ENCODE measurements at places on chromosomes 13 and 19. TPM values are rescaled to one million over a fixed set of nuclear protein-coding genes. Genes with fewer than 3 reads are reported as not detected.

GRCh38 chr13:104389691-104390090 lies 1323.5 kb upstream of the SLC10A2 start:
- no peak for ATAC-seq

DNA sequence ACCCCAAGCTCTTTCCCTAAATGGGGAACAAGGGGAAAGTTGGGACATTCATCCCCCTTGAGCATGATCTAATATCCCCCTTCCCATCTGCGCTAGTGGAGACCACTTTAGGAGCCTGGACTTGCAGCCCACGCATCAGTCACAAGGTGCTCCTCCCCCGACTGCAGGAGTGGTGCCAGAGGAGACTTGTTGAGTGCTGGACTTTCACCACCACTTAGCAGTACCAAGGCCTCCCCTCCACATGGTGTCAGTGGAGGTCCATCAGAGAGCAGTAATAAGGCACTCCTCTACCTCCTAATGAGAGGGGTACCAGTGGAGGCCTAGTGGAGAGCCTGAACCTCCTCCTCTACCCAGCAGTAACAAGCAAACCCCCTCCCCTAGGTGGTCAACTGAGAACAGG lies 22.5 kb downstream of the CAB39L start:
- ATAC-seq: no peak

PROZ gene
- not detected for total RNA-seq

- no peak for ATAC-seq
Measured at GRCh38 chr13:39600766-39601165, 2.2 kb downstream of the LHFPL6 start.

DNA sequence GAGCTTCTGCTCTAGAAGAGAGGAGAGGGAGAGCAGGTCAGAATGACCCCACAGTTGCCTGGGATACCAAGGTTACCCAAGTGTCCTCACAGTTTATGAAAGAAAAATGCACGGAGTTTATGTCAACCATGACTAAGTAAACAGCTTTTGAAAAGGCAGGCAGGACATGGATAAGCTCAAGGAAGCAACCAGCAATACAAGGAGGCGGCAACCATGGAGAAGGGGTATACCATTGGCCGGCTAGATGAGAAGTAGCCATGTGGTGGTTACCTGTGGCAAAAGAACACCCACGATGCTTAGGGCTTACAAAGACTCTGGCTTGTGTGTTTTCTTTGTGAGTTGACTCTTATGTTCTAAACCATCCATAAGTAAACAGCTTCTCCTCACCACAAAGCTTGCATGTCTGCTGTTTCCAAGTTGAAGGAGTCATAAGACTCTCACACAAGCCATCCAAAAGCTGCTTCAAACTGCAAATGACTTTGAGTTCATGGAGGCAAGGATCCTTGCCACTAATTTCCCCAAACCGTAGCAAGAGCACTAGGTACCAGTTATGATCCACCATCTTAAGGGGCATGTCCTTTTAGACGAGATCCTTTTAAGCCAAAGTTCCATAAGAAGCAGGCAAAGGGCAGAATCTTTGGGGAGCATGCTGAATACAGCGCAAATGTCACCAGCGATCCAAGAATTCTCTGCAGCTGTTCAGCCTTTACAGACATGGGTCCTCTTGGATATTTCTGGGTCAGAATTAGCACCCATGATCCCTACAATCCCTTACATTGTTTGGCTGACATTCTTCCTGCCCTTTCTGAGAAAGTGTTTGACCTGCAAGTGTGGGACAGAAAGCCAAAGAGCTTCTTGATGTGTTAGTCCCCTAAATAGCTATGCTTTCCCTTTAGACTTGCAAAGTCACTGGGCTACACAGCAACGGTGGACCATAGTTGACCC lies 74.8 kb upstream of the IPO5 start:
- ATAC-seq: no peak

DNA sequence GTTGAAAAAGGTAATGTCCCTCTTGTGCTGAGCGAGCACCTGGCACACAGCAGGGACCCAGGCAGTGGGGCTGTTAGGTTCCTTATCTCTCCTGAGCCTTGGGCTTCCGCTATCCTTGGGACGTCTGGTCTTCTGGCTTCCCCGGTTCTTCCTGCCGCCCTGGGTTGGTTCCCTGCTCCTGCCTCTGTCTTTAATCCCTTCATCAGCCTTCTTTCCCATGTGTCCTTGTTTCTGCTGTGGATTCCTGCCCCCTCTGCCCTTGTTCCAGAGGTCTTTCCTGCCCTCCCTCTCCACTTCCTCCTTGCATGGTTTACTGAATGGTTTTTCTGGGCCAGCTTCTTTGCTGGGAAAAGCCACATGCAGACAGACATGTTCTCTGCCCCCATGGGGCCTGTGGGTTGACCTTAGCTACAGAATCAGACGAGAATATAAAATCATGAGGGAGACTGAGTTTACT lies 2.6 kb downstream of the EPN1 start:
- ATAC-seq: no peak

DNA sequence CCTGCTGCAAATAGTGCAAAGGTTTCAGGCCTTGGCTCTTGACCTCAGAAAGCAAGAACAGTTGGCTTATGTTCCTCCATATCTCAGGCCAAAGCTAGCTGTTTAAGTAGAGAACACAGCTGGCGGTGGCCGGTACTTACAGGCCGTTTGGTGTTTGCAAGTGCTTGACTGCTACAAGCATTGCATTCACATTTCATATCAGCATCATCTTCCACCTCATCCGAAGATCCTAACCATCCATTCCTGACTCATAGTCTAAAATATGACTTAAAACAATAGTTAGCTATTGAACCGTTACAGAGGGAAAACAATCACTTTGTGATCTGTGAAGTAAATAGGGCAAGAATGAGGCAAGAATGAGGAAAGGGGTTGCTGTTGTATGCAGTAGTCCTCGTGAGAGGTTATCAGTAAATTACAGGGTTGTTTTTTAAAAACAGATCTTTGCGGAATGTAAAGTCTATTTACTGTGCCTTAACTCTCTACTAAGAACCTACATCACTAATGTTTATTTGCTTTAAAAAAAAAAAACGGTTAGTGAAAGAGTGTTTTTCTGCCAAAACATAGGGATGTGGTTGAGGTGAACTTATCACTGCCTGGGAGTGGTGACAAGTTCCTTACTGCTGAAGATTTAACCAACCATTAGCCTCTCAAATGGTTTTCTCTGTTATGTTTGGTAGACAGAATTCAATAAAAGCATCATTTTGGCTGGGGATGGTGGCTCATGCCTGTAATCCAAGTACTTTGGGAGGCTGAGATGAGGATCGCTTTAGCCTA lies 21.6 kb upstream of the WDR88 start:
- no peak for ATAC-seq

GRCh38 chr19:1087813-1088415 lies 7.3 kb downstream of the POLR2E start:
- ATAC-seq: peak; percentile 69

DNA sequence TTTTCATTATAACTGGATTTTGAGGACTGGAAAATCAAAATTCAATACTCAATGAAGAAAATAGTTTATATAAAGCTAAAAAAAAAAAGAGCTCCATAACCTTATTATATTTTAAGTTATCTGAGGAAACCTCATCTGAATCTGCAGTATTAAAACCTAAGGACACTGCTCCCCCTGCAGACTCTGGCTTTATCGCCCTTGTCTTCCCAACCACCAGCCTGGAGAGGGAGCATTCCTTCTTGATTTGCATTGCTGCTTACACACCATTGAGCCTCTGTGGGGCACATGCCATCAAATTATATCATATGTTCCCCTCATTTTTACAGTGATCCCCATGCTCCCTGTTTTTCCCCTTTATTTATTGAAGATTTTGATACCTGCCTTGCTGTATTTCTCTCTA lies 871.4 kb upstream of the GPC6 start:
- no peak for ATAC-seq

- ATAC-seq: no peak
Measured at GRCh38 chr13:30871588-30872275, 34.3 kb upstream of the MEDAG start.

DNA sequence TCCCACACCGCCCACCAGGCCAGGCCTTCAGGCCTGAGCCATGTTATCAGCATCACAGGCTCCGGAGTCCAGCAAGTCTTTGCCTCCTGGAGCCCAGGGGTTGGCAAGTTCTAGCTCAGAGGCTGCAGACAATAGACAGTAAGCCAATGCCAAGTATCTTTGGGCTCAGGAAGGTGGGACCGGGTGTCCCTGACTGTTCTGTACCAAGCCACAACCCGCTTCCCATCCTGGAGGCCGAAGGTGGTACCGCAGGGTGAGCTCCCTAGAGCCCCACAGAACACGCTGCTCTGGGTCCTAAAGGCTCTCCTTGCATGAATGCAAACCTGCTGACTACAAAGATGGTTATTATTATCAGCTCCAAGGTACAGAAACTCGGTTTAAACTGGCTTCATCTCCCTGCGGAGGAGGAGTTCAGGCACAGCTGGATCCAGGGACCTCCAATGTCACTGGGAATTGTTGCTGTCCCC lies 5.5 kb upstream of the FSTL3 start:
- ATAC-seq: no peak

CD79A gene
- not detected for total RNA-seq

ZNF682 gene
- total RNA-seq: 2.8 TPM

GRCh38 chr19:41696402-41697197 lies 8.5 kb upstream of the CEACAM7 start:
- ATAC-seq: no peak

KLK10 gene
- 6.7 TPM for total RNA-seq

- ATAC-seq: no peak
Measured at GRCh38 chr13:28579736-28580135, 79.2 kb upstream of the POMP start.

DNA sequence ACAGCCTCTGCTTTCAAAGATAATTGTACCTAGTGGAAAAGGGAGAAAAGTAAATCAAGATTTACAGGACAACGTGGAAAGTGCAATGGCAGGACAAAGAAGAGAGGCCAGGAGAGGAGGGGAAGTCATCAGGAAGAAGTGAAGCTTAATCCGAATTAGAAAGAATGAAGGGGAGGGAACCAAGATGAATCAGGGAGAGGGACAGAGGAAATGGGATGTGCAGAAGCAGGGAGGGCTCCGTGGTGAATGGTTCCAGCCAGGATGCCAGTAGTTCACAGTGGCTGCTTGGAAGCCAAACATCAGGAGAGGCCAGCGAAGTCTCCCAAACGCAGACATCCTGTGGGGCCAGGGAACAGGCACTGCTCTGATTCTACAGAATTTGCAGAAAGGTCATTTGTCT lies 144.4 kb downstream of the LIG4 start:
- ATAC-seq: no peak

ADGRE1 gene
- not detected for total RNA-seq

DNA sequence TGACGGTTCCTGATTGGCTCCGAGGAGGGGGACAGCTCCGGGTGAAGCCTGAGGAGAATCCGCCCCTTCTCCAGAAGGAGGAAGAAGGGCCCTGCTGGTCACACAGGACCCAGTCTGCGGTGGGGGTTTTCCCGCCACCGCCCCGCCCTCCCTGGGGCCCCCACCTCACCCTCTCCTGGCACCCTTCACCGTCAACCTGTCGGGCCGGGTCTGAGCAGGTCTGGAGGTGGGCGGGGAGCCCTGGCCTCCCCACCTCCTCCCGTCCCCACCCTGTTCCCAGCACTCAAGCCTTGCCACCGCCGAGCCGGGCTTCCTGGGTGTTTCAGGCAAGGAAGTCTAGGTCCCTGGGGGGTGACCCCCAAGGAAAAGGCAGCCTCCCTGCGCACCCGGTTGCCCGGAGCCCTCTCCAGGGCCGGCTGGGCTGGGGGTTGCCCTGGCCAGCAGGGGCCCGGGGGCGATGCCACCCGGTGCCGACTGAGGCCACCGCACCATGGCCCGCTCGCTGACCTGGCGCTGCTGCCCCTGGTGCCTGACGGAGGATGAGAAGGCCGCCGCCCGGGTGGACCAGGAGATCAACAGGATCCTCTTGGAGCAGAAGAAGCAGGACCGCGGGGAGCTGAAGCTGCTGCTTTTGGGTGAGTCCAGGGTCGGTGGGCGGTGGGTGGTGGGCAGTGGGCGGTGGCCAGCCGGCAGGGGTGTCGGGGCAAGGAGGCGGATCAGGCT lies at the start of gene GNA15:
GNA15 (plus strand) TSS at position 73 of the 723 bp plus-strand sequence; CDS start at position 491, 418 bp downstream.
- ATAC-seq: no peak

DNA sequence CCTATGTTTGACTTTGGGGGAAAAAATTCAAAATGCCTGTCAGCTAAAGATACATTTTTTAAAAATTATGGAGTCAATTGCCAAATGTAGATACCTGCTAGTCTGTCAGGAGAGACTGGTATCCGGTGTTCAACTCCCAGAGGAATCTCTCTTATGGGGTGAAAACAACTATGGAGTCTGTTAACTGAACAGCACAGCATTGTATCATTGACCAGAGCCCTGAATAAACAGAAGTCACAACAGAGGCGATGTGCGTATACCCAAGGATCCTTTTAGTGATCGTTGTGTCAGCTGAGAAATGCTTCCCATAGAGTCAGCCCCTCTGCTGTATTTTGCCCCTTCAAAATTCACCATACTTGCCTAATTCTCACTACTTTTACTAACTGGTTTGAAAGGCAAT lies 257.3 kb downstream of the GPC5 start:
- ATAC-seq: no peak

DNA sequence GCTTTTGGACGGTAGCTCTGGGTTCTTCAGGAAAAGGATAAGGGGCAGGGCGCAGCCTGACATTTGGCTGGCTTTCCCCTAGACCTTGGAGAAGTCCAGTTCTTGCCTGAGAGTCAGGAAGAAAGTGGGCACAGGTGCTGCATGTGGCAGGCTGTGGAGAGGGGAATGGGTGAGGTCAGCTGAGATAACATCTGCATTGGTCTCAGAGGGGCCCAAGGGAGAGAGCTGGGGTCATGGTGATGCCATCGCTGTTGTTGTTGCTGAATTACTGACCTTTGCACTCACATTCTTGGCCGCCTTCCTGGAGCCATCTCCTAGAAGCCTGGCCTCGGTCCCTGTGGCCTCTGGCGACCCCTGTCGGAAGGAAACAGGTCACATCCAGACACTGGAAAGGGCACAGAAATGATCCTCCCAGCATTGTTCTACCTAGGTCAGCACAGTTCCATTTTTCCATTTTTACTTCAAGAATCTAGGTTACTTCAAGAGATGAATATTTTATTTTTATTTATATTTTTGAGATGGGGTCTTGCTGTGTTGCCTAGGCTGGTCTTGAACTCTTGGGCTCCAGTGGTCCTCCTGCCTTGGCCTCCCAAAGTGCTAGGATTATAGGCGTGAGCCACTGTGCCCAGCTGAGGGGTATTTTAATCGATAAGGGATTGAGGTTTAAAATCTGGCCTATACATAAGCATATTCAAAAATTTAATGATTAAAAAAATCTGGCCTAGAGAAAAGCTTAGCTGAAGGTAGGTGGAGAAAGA lies 6.5 kb upstream of the LIPE start:
- ATAC-seq: peak; percentile 85

ZNF557 gene
- 12.0 TPM for total RNA-seq

SOX1 gene
- total RNA-seq: 0.23 TPM

Data from gastroesophageal sphincter (tissue), 4 donors.